Activated CD8-positive, alpha-beta T cell treated with anti-CD3 and anti-CD28 coated beads, Interleukin-2, amount 10 ng/mL, durations not matched to agents 7 days and 5 days (primary cell): ENCODE measurements at places on chromosomes 6 and 20. TPM values are rescaled to one million over a fixed set of nuclear protein-coding genes. Genes with fewer than 3 reads are reported as not detected.

- H3K36me3 ChIP-seq = peaks cover 25% of the 10 kb centered on the region
- H3K4me3 ChIP-seq = peak overlapping the region; percentile 39
- H3K27ac ChIP-seq = peak overlapping the region; percentile 82
- no peak for DNase-seq
These were observed 36.0 kb upstream of the MPC1 start for GRCh38 chr6:166418691-166419143.

GRCh38 chr6:41306187-41306854 lies 19.8 kb upstream of the TREM1 start:
- DNase-seq = peak; percentile 71
- peaks cover 40% of the 10 kb centered on the region for H3K27me3 ChIP-seq
- H3K4me1 ChIP-seq = peaks cover 22% of the 10 kb centered on the region
- no peak overlapping the region for H3K4me3 ChIP-seq

The SRMS gene
- not detected for total RNA-seq

The GJA1 gene
- total RNA-seq = not detected

The ME1 gene
- total RNA-seq = not detected

The PSORS1C2 gene
- total RNA-seq = not detected

The OXT gene
- not detected for total RNA-seq

GRCh38 chr6:168155193-168155592 lies 76.2 kb upstream of the FRMD1 start:
- no peak overlapping the region for H3K4me3 ChIP-seq
- H3K27me3 ChIP-seq = peaks cover 2% of the 10 kb centered on the region
- H3K27ac ChIP-seq = no peak overlapping the region
- H3K36me3 ChIP-seq = no peaks in the 10 kb centered on the region
- no peaks in the 10 kb centered on the region for H3K4me1 ChIP-seq

- H3K36me3 ChIP-seq = no peaks in the 10 kb centered on the region
- no peaks in the 10 kb centered on the region for H3K4me1 ChIP-seq
- H3K4me3 ChIP-seq = no peak overlapping the region
- no peaks in the 10 kb centered on the region for H3K27me3 ChIP-seq
These were observed 42.8 kb upstream of the UBR2 start for GRCh38 chr6:42520786-42521607.

DNA sequence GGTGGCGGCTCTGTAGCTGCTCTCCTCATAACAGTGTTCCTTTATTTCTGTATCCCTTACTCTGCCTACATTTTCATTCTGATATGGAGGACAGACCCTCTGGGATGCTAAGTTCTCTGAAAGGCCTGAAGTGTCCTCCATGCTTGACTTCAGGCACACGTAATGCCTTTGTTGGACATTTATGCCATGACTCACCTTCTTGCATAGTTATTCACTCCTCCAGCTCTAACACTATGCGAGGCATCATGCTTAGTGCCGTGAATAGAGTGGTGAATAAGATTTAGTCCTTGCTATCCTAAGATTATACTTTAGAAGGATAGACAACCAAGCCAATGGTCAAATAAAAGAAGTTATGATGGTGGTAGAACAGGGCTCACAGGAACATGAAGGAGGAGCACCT lies 760.9 kb upstream of the FLRT3 start:
- no peaks in the 10 kb centered on the region for H3K36me3 ChIP-seq
- no peaks in the 10 kb centered on the region for H3K4me1 ChIP-seq
- no peak overlapping the region for H3K4me3 ChIP-seq
- H3K27me3 ChIP-seq = no peaks in the 10 kb centered on the region

- H3K36me3 ChIP-seq = no peaks in the 10 kb centered on the region
- peak; percentile 21 for DNase-seq
- no peak overlapping the region for H3K27ac ChIP-seq
These were observed 719.4 kb downstream of the EPM2A start for GRCh38 chr6:145015739-145016558.

The AGER gene
- total RNA-seq = 27.8 TPM

DNA sequence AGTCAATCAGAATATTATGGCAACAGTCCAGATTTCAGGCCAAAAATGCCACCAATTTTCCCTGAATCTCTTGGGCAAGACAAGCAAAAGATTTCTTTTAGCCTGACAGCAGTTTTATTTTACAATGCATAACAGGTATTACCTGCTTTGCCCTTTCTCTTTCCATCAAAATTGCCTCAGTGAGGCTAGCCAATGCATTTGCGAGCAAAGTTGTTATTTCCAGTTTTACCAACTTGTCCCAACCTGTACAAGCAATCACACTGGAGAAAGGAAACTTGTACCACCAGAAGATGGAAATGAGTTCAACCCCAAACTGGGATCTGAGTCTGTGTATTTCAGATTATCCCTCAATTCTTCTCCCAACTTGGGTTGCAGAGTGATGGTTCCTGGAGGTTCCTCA lies 279.9 kb upstream of the CDYL start:
- no peak overlapping the region for H3K4me3 ChIP-seq
- H3K27ac ChIP-seq = no peak overlapping the region
- H3K27me3 ChIP-seq = peaks cover 4% of the 10 kb centered on the region
- no peaks in the 10 kb centered on the region for H3K4me1 ChIP-seq
- no peaks in the 10 kb centered on the region for H3K36me3 ChIP-seq

- no peaks in the 10 kb centered on the region for H3K36me3 ChIP-seq
- H3K4me1 ChIP-seq = no peaks in the 10 kb centered on the region
- no peaks in the 10 kb centered on the region for H3K27me3 ChIP-seq
- H3K27ac ChIP-seq = no peak overlapping the region
These were observed 101.6 kb upstream of the CD93 start for GRCh38 chr20:23187751-23188150.

- DNase-seq = no peak
- H3K4me3 ChIP-seq = no peak overlapping the region
- H3K4me1 ChIP-seq = no peaks in the 10 kb centered on the region
- peaks cover 26% of the 10 kb centered on the region for H3K36me3 ChIP-seq
- H3K27ac ChIP-seq = no peak overlapping the region
These were observed 113.1 kb downstream of the MTHFD1L start for GRCh38 chr6:150978624-150979023.

- no peaks in the 10 kb centered on the region for H3K4me1 ChIP-seq
- DNase-seq = no peak
- H3K4me3 ChIP-seq = no peak overlapping the region
- no peak overlapping the region for H3K27ac ChIP-seq
- no peaks in the 10 kb centered on the region for H3K36me3 ChIP-seq
These were observed 266.3 kb downstream of the TPBG start for GRCh38 chr6:82629921-82630320.

DNA sequence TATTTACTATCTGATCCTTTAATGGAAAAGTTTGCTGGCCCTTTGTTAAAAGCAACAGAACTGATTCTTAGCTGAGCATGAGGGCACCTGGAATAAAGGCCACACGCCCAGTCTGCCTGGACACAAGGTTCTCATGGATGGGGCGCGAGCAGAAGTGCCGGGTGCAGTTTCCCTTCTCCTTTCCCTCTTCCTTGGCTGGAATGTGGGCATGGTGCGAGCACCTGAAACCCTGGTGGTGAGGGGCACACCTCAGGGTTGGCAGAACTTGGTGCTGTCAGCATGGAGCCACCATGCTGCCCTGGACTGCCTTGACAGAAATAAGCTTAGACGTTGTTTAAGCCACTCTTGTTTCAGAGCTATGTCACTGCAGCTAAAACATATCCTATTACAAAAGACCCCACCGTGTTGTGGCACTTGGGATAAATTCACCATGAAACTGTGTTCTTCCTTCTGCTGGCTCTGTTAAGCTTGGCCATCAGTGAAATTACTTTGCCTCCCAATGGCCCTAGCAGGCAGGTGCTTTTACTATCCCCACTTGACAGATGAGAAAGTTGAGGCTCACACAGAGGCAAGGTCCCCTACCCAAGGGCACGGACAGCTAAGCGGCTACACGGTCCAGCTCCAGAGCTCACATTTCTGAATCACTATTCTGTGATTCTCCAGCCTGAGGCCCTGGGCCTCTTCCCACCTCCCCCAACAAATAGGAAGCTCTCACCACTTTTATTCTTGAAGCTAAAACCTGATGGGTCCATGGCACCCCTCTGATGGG lies 115.9 kb downstream of the PREX1 start:
- no peaks in the 10 kb centered on the region for H3K27me3 ChIP-seq
- peak overlapping the region; percentile 82 for H3K27ac ChIP-seq
- DNase-seq = no peak
- peaks cover 94% of the 10 kb centered on the region for H3K4me1 ChIP-seq

DNA sequence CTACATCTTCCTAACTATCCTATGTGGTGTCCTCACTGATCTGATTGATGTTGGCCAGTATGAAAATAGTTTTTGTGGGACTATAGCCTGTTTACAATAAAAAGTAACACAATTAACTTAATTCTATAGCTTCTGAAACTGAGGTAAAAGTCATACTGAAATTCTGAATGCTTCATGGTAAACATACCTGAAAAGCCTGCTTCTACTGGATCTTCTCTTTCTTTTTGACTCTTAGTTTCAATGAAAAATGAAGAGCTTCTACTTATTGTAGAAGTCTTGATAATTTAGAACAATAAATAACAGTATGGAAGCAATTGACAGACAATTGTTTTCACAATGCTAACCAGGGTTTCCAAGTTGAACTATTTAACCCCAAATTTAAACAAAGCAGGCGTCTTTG lies 383.9 kb upstream of the MMS22L start:
- no peak overlapping the region for H3K4me3 ChIP-seq
- H3K36me3 ChIP-seq = no peaks in the 10 kb centered on the region
- H3K4me1 ChIP-seq = no peaks in the 10 kb centered on the region

DNA sequence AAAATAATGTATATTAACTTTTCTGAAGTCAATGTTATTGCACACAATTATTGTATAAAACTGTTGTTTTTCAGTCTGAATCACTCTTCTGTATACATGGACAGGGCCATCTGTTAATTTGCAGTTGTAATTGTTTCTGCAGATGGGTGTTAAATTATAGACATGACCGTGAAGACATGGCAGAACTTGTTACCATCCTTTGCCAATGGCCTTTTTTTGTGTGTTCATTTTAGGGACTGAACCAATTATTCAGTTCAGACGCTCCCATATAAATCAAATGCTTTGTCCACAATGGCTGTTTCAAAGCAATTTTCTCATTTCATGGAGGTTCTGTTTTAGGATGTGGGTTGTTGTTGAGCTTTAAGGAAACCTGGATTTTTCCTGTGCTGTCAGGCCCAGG lies 533.7 kb downstream of the DOK5 start:
- H3K4me3 ChIP-seq = no peak overlapping the region
- H3K27ac ChIP-seq = no peak overlapping the region
- DNase-seq = no peak
- H3K4me1 ChIP-seq = no peaks in the 10 kb centered on the region
- no peaks in the 10 kb centered on the region for H3K27me3 ChIP-seq

GRCh38 chr6:54059683-54060082 lies 51.6 kb upstream of the MLIP start:
- no peaks in the 10 kb centered on the region for H3K4me1 ChIP-seq
- no peak overlapping the region for H3K4me3 ChIP-seq
- no peaks in the 10 kb centered on the region for H3K27me3 ChIP-seq

DNA sequence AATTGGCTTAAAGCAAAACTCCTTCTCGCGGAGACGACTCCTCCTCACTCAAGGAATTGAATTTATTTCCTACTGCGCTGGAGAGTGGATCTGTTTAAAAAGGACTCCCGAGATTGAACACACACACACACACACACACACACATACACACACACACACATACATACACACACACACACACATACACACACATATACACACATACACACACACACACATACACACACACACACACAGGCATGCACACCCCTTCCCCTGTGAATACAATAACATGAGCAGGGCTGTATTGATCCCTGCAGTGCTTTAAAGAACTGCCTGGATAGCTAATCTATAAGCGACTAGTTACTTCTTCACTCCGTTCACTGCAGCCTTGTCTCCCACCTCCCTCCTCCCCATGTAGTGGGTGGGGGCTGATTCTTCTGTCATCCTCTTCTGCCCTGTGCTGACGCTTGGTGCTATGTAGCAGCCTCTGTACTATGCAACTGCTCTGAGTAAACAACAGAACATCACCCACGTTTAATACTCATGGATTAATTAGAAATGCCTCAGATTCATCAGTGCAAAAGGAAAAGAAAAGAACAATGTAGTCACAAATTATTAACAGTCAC lies 549.0 kb downstream of the CDH26 start:
- H3K36me3 ChIP-seq = no peaks in the 10 kb centered on the region
- no peak overlapping the region for H3K4me3 ChIP-seq
- no peaks in the 10 kb centered on the region for H3K4me1 ChIP-seq
- no peak overlapping the region for H3K27ac ChIP-seq
- H3K27me3 ChIP-seq = no peaks in the 10 kb centered on the region
- DNase-seq = no peak

DNA sequence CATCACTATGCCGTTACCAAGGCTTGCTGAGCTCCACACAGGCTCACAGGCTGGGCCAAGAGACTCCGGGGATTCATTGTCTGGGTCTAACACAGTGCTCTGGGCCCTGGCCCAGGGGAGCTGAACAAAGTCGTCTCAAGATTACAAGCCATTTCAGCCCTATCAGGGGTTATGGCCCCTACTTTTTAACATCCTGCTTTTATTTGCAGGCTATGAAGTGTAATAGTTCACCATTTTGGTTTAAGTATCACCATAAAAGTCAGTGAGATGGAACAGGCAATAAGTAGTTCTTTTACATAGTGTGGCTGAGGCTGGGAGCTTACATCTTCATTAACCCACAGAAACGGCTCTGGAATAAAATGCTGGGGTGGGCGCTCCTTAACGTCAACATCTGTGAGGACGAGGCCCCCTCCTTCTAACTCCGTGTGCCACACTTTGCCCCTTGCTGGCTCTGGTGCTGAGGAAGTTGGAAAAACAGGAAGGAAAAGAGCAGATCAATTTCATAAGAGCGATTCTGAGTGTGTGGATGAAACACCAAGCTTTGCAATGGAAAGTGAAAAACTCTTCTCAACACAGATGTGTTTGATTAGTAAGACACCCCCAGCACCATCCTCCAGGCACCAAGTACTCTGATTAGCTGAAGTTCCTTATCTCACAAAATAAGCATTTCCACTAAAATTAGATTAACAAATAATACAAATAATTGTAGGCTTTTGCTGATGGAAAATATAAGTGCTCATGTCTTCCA lies 447.3 kb downstream of the MAFB start:
- no peak for DNase-seq
- H3K4me1 ChIP-seq = no peaks in the 10 kb centered on the region
- H3K27ac ChIP-seq = no peak overlapping the region
- H3K27me3 ChIP-seq = no peaks in the 10 kb centered on the region

GRCh38 chr20:50110141-50111047 lies 2.6 kb downstream of the UBE2V1 start:
- peaks cover 54% of the 10 kb centered on the region for H3K36me3 ChIP-seq
- peak overlapping the region; percentile 97 for H3K4me3 ChIP-seq
- peak; percentile 83 for DNase-seq
- peak overlapping the region; percentile 96 for H3K27ac ChIP-seq

The C6orf52 gene
- total RNA-seq = 2.3 TPM

The RAD21L1 gene
- total RNA-seq = not detected

- H3K36me3 ChIP-seq = peaks cover 9% of the 10 kb centered on the region
- peak overlapping the region; percentile 90 for H3K27ac ChIP-seq
- H3K27me3 ChIP-seq = peaks cover 2% of the 10 kb centered on the region
- H3K4me1 ChIP-seq = peaks cover 68% of the 10 kb centered on the region
- peak; percentile 58 for DNase-seq
These were observed 713 bp upstream of the ELMO2 start for GRCh38 chr20:46406986-46407670.

The HDAC2 gene
- total RNA-seq = 66.8 TPM

GRCh38 chr6:53325785-53326184 lies 23.0 kb downstream of the ELOVL5 start:
- peaks cover 31% of the 10 kb centered on the region for H3K36me3 ChIP-seq
- no peak overlapping the region for H3K4me3 ChIP-seq
- peaks cover 37% of the 10 kb centered on the region for H3K4me1 ChIP-seq
- no peak for DNase-seq
